ENCODE measurements at places on chromosomes 7 and 10.

GRCh38 chr10:42995537-42995936 is 81.3 kb upstream of the RET start:
- DNase-seq, result no peak

DNA sequence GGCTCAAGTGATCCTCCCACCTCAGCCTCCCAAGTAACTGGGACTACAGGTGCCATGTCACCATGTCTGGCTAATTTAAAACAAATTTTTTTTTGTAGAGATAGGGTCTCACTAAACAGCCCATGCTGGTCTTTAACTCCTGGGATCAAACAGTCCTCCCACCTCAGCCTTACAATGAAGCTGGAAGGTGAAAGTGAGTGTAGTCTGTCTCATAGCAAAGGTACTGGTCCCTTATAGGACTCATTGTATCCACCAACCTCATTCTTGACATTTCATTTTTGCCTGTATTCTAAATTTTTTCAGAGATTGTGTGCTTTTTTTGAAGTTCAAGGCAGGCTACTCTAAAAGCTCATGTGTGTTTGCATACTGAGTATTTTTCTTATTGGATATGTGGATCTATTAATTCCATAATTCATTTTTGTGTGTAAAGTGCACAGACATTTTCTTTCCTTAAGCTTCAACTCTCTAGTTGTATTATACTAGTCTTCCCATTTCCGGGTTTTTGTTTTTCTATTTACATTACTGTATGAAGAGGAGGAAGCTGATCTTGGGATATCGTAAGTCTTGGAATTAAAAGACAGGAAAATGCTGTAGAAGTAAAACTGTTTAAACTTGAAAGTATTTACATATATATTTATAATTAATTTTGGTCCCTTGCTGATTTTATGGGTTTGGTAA is 13.3 kb downstream of the KMT2E start:
- no peak for DNase-seq

GRCh38 chr7:151351027-151351426 is 9.4 kb downstream of the NUB1 start:
- DNase-seq, result peak; percentile 44

- no peak for DNase-seq
These were observed 652 bp upstream of the PODXL start for GRCh38 chr7:131556909-131557651.

- DNase-seq, result no peak
These were observed 230.1 kb downstream of the CALN1 start for GRCh38 chr7:72182036-72182435.

- DNase-seq, result no peak
These were observed 350.5 kb upstream of the LRRTM3 start for GRCh38 chr10:66575251-66575855.

- DNase-seq, result no peak
These were observed 32.9 kb upstream of the GRID1 start for GRCh38 chr10:86399514-86399878.

GRCh38 chr10:126683466-126683865 is 13.0 kb upstream of the C10orf90 start:
- no peak for DNase-seq

GRCh38 chr10:118915161-118915560 is 114.4 kb upstream of the NANOS1 start:
- DNase-seq, result no peak

- DNase-seq, result no peak
These were observed 36.6 kb downstream of the SCIN start for GRCh38 chr7:12607134-12607533.

- no peak for DNase-seq
These were observed 86.4 kb downstream of the TMEM106B start for GRCh38 chr7:12297283-12298108.

- no peak for DNase-seq
These were observed 16.4 kb downstream of the GHRHR start for GRCh38 chr7:30980194-30980593.

DNA sequence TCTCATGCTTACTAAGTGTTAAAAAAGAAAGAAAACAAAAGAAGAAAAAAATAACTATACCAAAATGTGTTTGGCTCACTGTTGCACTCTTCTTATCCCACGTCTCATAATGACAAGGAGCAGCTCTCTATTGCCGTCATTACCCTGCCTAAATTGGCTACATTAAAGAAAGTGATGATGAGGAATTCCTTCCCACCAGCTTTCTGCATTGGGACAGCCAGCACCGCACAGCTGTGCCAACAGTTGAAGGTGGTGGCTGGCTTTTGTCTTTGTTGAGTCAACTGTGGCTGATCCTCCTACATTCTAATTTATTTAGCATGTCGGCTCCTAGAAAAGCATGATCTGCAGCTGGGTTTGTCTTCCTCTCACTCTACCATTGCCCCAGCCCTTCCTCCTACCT is 751.8 kb downstream of the KCNMA1 start:
- DNase-seq, result no peak

- DNase-seq, result no peak
These were observed 33.3 kb downstream of the A1CF start for GRCh38 chr10:50851884-50852671.

- no peak for DNase-seq
These were observed 332.0 kb upstream of the FZD1 start for GRCh38 chr7:90931986-90932916.

- no peak for DNase-seq
These were observed 131.6 kb upstream of the KLF14 start for GRCh38 chr7:130865408-130866236.

GRCh38 chr7:375901-376305 is 85.9 kb downstream of the FOXL3 start:
- DNase-seq, result no peak

DNA sequence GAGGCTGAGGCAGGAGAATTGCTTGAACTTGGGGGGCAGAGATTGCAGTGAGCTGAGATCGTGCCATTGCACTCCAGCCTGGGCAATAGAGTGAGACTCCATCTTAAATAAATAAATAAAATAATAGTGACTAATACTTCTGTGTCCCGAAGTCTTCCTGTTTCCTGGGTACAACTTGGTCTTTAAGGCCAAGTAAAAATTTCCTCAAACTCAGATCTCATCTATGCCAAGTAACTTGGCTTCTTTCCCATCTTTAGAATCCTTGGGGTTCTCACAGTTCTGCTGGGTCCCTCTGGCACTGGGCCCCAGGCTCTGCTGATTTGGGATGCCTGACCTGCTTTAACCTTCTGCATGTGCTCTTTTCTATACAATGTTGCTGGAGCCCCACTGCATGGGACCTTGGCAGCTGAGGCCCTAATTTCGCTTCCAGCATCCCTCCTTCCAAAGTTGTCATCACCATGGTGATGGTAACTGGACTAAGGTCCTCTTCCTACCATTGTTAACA is 22.7 kb upstream of the AKR1B10 start:
- no peak for DNase-seq

DNA sequence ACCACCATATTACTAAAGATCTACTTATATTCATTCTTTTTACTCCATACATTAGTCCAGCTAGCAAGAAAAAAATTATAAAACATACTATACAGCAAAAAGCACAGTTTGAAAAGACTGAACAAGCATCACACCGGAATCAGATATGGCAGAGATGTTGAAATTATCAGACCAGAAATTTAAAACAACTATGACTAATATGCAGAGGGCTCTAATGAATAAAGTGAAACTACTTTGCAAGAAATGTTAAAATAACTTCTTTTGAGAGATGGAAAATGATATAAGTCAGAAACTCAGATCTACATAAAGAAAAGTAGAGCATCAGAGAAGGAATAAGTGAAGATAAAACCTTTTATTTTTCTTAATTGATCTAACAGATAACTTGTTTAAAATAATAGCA is 50.9 kb downstream of the SGCE start:
- DNase-seq, result no peak

- DNase-seq, result no peak
These were observed 39.2 kb downstream of the LDB3 start for GRCh38 chr10:86707505-86707904.

GRCh38 chr7:156773966-156774365 is 119.0 kb downstream of the LMBR1 start:
- no peak for DNase-seq

DNA sequence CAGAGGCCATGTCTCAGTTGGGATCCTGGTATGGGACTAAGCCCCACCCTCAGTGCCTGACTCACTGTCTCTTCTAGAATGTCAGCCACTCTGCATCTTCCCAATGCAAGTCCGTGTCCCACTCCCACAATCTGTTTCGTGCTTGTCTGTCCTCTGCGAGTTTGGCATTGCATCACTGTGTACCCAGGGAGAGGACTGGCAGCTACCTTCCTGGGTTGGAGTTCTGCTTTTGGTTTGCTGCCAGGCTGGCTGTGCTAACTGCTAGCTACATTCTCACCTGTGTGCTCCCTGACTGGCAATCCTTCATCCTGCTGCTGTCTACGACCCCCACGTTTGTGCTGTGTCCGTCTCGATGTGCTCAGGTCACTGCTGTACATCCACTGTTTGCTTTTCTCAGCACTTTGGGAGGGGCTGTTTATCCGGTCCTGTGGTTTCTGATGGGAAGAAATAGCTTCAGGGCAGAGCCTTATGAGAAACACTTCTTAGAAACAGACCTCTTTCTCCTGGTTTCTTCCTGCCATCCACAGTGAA is 56.0 kb upstream of the GLI3 start:
- DNase-seq, result no peak

GRCh38 chr10:132710036-132710686 is 75.8 kb downstream of the NKX6-2 start:
- no peak for DNase-seq
